SHP77 treated with DMSO at 0.1 percent for 48 hours (cell line): ENCODE measurements at places on chromosomes 3 and 15.

DNA sequence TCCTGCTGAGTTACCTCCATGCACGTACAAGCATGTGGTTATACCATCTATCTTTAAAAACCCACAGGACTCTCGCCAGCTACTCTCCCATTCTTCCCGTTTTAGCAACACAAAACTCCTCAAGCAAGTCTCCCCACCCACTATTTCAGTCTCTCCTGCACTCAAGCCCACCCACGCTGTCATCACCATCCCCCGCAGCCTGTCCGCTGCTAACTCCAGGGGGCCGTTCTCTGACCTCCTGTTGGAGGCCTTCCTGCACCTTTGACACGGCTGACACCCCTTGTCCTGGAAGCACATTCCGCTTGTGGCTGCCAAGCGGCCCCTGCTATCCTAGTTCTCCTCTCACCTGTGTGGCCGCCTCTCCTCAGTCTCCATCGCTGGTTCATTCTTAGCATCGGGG, 7.5 kb upstream of the PCSK6 start:
- no peak for DNase-seq

DNA sequence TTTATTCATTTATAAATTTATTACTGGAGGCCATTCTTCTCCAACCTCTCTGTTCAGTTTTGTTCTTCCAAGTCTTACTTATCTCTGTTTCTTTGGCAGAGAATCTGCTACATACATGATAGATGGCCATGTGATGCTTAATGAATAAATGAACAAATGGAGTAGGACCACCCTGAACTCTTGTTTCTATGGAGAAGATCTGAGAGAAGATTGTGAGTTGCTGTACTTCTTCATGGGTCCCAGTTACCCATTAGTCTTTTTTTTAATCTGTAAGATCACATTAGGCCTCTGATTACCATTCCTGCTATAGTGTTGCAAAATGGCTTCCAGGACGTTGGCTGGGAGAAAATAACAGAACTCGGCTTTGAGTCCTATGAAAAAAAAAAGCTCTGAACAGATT, 191.9 kb upstream of the SYNPR start:
- DNase-seq: no peak

DNA sequence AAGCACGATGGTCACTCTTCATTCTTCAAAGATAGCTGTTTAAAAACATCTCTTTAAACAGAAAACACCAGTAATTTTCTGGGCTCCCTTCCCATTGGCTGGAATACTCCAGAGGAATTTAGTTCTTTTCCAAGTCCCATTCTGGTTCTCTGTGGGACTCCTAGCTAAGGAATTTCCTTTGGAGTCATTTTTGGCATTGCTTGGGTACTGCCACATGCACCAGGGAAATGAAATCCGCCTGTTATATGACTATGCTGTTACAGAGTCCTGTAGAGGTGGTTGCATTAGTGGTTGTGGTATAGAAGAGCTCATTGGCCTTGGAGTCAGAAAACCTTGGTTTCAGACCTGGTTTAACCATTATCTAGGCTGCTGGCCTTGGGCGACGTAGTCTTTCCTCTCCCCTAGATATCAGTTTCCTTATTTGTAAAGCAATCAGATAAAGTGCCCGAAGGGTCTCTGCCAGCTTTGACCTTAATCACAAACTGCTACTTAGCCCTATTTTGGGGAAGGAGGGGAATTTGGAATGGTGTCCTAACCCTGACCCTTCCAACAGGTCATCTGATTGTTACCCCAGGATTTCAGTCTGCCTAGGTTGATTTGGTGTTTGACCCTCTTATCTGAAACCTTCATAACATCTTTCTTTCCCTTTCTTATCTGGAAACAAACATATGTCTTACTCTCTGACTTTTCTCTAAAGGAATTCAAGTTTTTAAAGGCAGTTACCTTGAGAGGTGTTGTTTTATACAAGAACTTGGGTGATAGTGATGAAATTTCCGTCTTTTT, 13.4 kb downstream of the RTP1 start:
- no peak for DNase-seq

GRCh38 chr3:12415014-12415680, 69.1 kb upstream of the TSEN2 start:
- no peak for DNase-seq

DNA sequence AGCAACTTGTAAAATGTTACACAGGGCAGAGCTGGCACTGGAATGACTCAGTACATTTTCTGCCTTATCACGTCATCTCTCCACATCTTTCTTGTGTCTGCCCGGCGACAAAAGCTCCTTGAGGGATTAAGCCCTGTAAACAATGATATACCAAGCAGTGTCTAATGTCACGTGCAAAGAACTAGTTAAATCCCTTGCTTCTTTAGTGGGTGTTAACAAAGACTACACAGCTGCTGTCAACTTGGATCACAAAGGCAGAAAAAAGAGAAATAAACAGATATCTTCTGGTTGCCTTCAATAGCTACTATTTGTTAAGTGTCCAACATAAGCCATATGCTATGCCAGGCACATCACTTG, 48.1 kb upstream of the FRMD4B start:
- no peak for DNase-seq
